ENCODE measurements at places on chromosomes 2 and 18.

DNA sequence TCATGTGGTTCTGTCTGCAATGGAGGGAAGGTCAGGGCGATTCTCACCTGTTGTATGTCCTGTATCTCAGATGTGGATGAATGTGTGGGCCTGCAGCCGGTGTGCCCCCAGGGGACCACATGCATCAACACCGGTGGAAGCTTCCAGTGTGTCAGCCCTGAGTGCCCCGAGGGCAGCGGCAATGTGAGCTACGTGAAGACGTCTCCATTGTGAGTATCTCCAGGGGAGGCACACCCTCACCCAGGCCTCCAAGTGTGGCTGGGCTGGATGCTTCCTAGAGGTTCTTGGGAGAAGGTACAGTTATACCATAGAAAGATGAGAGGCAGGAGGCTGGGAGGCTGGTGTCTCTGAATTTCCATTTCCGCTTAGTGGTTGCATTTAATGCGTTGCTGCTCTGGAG is 46.9 kb downstream of the FBLN7 start:
- no peak for DNase-seq

DNA sequence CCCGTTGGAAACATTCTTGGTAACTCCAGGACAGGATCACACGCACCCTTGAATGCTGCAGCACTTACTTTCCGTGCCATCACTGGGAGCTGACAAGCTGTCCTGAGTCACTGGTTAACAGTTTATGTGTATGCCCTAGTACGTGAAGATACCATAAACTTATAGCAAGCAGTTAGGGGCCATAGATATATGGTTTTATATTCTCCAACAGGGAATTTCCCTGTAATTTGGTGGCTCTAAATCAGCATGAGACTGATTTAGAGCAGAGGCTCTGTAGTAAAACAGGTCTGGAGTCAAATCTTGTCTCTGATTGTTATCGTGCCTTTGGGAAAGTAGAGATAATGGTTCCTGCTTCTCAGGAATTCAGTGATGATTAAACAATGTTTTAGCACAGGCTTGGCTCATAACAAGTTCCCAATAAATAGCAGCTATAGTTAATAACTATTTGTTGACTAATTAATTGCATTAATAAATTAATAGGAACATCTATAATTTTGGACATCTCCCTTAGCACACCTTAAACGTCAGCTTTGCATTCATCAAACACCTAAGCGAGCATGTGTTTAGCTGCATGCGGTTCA is 215.2 kb downstream of the VAPA start:
- DNase-seq: no peak

- DNase-seq: no peak
These were observed 34.1 kb downstream of the GLI2 start for GRCh38 chr2:120769787-120770120.

DNA sequence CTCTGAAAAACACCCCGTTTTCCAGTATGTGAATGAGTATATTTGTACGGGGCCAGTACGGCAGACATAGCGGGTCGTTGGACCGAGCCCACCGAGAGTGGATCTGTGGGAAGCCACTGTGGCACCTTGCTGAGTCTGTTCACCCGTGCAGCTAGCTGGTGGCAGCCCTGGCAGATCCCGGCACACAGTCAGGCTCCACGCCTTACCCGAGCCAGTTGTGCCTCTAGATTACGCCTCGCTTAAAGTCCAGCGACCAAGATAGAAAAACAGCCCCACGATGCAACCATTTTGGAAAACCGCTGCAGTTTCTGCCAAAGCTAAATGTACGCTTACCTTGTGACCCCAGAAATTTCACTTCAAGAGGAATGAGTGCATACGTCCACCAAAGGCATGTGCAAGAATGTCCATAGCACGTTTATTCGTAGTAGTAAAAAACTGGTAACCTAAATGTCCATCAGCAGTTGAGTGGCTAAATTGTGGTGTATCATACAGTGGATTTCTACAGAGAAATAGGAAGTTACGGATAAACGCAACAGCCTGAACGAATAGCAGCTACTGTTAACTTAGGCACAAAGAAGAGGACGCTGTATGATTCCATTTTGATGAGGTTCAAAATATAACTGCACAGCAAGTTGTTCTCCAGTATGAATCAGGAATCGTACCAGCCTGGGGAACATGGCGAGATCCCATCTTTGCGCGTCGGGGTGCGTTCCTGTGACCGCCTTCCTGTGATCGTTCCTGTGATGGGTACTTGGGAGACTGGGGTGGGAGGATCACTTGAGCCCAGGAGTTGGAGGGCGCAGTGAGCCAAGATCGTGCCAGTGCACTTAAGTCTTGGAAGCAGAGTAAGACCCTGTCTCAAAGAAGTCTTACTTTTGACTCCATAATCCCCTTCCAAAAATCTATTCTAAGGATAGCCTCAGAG is 688 bp upstream of the WDR33 start:
- no peak for DNase-seq

GRCh38 chr2:239293775-239294430 is 106.9 kb downstream of the HDAC4 start:
- peak; percentile 59 for DNase-seq

DNA sequence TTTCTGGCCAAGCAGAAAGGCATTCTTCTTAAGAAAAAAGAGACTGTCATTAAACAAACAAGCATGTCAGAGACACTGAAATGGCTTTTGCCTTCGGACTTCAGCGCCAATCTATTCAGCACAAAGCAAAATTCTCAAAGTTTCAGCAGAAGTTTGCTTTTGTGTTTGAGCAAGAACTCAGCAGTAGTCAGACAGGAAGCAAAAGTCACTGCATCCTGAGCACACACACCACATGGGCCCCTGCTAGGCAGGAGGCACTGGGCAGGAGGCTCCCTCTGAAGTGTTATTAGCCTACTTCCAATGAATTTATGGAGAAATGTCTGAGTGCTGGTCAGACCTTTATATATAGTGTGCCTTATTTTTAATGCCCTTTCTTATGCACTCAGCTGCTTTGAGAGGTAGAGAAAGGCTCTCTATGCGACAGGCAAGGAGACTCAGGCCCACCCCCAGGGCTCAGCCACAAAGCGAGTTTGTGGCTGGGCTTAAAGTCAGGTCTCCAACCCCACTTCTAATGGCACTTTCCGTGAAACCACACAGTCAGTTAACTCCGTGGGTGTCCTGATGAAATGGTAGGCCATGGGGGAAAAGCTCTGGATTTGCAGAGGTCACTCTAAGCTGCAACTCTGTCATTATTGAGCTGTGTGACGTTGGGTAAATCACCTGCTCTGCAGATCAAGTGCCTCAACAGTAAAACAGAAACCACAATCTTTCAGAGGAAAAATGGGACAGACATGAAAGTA is 161.0 kb upstream of the TMEM200C start:
- DNase-seq: no peak

DNA sequence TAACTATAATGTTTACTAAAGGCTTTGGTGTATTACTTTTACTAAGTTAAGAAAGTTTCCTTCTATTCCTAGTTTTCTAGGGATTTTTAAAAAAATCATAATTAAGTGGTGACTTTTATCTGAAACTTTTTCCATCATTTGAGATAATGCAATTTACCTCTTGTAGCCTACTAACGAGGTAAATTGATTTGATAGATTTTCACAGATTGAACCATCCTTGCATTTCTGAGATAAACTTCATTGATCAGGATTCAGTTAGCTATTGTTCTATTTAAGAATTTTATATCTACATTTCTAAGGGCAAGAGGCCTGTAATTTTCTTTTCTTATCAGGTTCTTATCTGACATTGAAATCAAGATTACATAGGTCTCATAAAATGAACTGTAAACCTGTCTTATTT is 178.1 kb downstream of the MIB1 start:
- no peak for DNase-seq

- no peak for DNase-seq
These were observed 77.9 kb downstream of the DTNA start for GRCh38 chr18:34787931-34788532.

- no peak for DNase-seq
These were observed 425.7 kb downstream of the LRATD1 start for GRCh38 chr2:15058015-15058720.
